Activated CD4-positive, alpha-beta T cell treated with anti-CD3 and anti-CD28 coated beads, Interleukin-2, Interleukin-6, amounts not matched to agents 100 ng/mL and 50 ng/mL, durations not matched to agents 16 hours and 8 hours (primary cell): ENCODE measurements at places on chromosomes 2 and 18.
A peak's percentile ranks its signal among the peaks of the same experiment; 100 is the strongest.

- no peak for DNase-seq
Measured at GRCh38 chr18:27711382-27711781, 465.5 kb downstream of the CDH2 start.

DNA sequence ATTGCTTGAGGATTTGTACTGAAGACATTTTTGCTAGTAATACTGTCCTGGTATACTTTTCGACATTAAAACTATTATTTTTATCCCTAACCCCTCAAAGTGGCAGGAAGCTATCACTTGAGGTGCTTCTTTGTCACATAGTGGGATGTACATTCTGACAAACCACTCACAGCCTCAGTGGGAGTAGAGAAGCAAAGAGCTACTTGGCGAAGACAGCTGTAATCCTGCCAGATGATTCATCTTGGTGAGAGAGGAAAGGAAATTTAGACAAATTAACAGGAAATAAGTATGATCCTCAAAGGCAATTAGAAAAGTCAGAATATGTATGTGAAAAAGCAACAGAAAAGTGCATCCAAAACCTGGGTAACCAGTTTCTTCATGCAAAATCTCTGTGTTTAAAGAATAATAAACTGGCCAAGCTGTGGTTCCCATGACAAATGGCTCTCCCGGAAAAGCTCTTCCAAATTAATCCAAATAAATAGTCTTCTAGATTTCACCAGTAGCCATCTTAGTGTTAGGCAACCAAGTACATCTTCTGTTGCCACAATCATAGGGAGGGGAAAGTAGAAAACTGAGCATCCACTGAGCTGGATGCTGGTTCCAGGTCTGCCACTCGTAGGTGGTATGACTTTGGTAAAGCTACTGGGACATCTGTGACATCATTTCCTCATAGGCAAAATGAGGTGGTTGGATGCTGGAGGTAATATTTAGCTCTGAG, 308.0 kb upstream of the LYPD1 start:
- DNase-seq = no peak

- no peak for DNase-seq
Measured at GRCh38 chr18:49866680-49867079, 53.3 kb upstream of the ACAA2 start.

DNA sequence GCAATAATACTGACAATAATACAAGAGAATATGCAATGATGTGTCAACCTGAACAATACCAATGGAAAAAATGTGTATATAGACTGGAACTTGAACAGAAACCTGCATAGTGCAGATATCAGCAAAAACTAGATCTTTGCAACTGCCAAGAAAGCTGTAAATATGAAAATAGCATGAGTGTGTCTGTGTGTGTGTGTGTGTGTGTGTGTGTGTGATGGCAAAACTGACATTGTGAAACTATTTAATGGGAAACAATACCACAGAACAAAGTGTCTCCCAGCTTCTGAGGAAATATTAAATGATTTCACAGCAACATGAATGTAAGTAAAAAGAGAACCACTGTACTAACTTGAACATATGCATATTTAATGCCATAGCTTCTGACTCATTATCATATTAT, 558.2 kb upstream of the LINC00305 start:
- no peak for DNase-seq

DNA sequence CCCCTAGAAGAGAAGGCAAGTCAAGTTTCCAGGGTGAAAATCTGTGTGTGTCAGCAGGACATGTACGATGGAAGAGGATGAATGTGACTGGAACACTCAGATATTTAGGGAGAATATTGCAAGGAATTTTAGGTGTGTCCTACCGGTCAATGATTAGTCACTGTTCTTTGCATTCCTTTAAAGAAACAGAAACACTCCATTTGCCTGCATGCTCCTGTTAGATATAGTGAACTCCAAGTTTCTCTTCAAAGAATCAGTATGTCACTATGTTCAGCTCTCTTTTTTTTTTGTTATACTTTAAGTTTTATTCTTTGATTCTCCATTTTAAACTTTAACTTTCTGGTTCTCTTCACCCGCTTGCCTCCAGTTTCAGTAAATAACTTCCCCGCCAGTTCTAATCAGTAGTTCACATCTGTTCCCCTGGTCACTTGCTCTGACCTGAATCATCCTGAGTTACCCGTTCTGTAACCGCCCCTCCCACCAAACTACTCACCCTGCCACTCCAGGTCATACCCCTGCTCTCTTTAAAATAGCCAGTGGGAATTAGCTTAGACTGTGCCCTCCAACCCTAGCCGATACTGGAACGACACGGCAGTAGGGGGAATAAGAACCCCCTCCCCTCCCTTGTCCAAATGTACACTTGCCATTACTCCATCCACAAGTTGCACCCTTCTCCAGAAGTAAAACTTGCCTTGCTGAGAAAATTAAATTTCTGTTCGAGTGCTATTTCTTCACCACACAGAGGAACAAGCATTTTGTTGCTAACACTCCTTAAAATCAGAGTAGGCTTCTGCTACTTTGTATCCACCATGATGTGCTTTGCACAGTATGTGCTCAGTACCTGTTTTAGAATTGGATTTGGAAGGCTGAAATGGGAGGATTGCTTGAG, 268.4 kb downstream of the METTL4 start:
- no peak for DNase-seq

DNA sequence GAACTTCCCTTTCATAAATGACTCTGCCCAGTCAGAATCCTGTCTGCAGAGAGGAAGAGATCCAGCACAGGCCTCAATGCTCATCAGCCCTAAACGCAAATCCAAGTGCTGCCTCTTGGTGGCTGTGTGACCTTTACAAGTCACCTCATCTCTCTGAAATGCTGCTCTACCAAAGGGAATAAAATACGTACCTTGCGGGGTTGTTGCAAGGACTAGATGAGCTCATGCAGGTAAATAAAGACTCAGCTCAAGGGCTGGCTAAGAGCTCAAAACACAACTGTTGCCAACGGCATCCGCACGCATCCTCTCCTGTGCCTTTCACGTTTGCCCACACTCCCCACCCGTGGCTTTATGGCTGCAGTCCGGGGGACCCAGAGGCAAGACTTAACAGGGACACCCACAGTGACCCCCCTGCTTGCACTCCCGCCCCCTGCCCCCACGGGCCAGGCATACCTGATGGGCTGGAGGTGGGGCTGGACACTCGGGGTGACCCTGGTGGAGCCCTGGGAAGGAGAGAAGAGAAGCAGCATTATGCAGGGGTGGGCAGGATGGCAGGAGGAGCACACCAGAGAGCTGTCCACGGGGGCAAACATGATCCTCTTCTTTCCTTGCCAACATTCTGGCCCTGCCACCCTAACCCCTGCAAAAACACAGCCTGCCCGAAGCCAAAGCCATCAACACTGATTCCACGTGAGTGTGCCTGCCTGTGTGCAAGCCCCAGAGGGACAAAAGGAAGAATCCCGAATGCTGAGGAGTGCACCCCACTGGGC, 102.6 kb downstream of the TNS1 start:
- no peak for DNase-seq

GRCh38 chr2:159712929-159713420, 669 bp downstream of the MARCHF7 start:
- peak; percentile 19 for DNase-seq

DNA sequence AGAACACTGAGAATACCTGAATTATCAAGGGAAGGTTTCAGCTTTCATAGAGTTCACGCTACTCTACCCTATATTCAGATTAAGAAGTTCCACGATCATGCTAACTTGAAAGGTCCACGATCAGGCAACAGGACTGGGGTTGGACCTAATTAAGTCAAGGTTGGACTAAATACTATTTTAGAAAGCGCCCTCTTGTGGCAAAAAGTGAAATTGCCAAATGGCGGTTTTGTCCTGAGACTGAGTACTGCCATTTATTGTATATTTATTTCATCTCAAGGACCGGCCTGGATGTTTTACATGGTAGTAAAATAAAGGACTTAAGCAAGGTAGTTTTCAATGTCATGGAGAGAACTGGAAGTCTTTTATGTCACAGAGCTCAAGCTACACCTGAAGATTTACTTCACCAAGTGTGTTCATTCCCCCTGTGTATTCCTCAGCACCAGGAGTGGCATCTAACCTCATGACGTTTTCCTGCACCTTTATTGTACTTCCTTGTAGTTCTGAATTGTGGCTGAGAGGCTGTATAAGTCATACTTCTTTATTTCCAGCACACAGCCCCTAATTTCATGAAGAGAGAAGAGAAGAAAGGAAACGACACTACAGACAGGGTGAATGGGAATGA, 56.8 kb downstream of the SRD5A2 start:
- DNase-seq = peak; percentile 68

- no peak for DNase-seq
Measured at GRCh38 chr2:207236156-207236935, 70.6 kb upstream of the KLF7 start.

- DNase-seq = peak; percentile 69
Measured at GRCh38 chr18:49819823-49820671, 6.7 kb upstream of the ACAA2 start.

DNA sequence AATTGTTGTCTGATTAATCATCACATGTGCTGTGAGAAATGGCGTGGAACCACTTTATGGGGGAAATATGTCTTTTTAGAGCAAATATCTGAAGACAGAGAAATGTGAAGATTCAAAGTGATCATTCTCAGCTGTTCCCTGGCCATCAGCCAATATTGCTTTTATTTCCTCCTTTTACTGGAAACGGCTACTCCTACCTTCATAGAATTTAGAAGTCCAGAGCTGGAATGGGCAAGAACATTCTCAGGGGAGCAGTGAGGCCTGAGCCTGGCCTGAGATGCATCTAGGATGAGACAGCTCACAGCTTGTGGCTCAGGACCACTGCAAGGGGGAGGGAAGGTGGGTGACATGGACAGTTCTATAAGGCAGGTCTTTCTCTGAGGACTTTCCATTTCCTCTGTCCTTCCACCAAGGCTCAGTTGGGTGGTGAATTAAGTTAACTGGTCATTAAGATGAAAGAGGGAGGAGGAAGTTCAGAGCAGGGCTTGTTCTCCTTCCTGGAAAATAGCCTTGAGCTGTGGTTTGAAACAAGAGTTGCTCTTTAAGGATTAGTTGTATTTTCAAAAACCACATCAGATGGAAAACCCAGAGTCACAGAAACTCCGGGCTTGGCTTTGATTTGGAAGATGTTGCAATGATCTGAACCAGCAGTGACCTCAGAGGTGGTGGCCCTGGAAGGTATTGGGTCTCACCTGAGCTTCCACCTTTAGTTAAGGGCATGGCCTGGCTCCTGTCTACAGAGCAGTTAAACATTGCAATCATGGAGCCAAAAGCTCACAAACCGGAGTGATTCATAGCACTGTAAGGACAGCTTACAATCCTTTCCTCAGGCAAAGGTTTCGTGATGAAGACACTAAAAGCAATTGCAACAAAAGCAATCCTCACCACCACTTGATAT, 144.3 kb downstream of the VAPA start:
- DNase-seq = no peak

- no peak for DNase-seq
Measured at GRCh38 chr2:206855585-206856433, 83.5 kb upstream of the CPO start.

DNA sequence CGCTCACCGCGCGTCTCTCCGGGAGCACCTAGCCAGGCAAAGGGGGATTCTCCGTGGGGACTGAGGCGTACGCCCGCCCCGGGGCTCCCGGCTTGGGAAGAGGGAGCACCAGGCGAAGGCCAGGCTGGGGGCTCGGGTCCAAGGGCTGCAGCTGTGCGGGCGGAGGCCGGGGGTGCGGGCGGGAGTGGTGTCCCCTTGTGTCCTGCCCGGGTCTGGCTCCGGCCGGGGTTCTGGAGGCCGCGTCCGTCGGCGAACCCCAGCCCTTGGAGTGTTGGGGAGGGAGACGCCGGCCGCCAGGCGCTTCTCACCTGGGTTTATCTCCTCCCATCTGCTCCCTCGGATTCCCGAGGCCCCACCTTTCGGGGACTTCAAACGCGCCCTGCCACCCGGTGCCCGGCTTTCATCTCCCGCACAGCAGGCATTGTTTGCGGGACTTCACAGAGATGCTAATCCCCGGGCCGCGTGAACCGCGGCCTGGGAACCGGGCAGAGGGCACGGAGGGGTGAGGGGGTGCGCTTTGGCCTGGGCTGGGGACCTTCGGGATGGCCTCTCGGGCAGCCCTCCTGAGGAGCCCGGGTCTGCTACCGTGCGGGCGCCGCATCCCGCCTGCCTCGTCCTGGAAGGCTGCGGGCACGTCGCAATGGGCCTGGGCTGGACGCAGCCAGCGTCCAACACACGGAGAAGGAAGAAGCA, 5.0 kb upstream of the GBX2 start:
- no peak for DNase-seq

DNA sequence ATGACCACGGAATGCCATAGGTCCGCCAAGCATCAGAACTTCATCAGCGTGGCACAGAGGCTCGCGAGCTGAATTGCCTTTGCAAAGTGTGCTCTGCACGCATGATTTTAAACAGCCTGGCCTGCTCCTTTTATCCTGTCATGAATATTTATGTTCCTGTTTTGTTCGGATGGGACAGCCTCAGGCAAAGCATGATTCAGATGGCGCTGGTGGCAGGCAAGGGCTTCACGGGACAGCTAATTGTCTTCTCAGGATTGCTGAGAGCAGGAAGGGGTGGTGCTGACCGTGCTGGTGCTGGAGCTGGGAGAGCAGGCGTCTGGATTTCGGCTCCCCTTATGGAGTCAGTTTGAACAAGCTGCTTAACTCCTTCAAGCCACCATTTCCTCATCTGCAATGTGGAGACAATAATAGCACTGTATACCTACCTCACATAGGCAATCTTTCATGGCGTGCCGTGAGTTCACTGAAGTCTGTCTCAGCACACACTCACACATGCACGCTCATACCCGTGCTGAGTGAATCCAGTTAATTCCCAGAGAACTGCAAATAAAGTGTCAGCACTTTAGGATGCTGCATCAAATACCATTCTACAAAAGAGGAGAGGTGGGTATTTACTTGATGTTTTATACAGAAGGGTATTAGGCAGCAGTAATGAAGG, 79.7 kb upstream of the APCDD1 start:
- DNase-seq = no peak

- no peak for DNase-seq
Measured at GRCh38 chr2:207254591-207255464, 89.1 kb upstream of the KLF7 start.

GRCh38 chr2:226977775-226978190, 141.9 kb downstream of the RHBDD1 start:
- DNase-seq = no peak

DNA sequence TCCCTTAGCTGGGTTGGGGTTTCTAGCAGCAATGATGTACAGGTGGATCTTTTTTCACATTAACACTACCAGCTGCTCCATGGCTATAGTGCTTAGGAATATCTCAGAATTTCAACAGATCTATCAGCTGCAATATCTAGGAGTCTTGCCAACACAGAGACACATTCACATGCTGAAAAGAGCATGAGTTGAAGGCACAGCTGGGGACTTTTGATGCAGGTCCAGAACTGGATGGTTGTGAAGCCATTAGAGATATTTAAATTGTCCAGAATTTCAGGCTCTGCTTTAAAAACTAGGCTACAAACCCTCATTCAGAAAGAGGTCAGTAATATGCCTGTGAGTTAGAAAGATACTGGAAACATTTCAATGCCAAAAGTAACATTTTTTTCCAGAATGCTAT, 122.2 kb upstream of the CCDC195 start:
- no peak for DNase-seq

DNA sequence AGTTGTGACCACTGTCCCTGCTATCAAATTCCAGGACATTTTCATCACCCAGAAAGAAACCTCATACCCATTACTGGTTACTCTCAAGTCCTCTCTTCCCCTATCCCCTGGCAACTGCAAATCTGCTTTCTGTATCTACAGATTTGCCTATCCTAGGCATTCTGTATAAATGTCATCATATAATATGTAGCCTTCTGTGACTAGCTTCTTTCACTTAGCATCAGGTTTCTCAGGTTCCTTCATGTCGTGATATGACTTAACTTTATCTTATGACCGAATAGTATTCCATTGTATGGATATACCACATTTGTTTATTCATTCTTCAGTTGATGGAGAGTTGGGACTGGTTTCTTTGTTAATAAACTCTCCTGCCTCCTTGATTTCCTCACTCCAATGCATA, 60.5 kb downstream of the PMAIP1 start:
- DNase-seq = no peak
